Mammary epithelial cell (primary cell): ENCODE measurements at places on chromosomes 6 and 20. TPM values are rescaled to one million over a fixed set of nuclear protein-coding genes. Genes with fewer than 3 reads are reported as not detected.

DNA sequence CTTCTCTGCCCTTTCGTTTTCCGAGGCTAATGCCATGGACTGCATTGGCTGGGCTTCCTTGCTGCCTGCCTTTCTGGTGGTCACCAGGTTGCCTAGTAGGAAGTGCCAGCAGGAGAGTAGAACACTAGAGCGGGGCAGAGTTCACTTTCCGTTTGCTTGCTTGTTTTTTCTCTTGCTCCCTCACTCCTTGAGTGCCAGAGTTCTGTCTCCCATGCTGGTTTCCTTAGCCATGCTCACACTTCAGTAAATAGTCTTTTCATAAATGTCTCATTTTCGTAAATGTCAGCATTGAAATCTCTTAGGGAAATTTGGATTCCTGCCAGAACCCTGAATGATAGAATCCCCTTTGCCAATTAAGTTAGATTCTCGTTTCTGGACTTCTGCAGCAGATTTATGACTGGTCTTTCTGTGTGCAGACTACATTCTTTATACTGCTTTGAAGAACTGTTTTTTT is 63.9 kb downstream of the FAM83B start:
- no peak for DNase-seq

MEI4 gene
- not detected for total RNA-seq

- DNase-seq, result no peak
Measured at GRCh38 chr6:112233847-112234246, 20.5 kb downstream of the LAMA4 start.

GRCh38 chr6:14272737-14273085 is 155.1 kb downstream of the CD83 start:
- DNase-seq, result no peak

GRCh38 chr6:7048894-7049293 is 58.9 kb upstream of the RREB1 start:
- no peak for DNase-seq

DNA sequence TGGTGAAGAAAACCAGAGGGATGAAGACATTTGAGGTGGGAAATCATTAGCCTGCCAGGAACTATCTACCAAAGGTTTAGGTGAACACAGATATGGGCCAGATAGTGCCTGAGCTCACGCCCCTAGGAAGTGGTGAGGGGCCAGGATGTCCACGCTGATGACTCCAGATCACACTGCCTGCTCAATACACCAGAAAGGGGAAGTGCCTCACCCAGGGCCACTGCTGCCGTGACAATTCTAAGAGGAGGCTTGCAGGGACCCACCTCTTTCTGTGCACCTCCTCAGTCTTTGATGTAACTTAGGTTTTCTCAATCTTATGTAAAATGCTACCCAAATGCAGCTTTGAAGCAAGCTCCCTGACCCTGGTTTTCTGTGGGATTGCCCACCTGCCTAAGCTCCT is 5.4 kb upstream of the RAB44 start:
- no peak for DNase-seq

DNA sequence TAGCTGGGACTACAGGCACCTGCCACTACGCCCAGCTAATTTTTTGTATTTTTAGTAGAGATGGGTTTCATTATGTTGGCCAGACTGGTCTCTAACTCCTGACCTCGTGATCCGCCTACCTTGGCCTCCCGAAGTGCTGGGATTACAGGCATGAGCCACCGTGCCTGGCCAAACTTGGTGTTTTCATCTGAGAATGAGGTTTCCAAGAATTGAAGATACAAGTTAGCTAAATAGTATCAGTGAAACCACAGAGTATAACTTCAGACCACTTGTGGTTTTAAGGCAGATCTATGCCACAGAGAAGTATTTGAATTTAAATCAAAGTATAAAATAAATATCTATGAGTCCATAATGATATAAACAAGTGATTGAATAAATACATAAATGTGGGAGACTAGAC is 70.1 kb downstream of the SLC16A10 start:
- no peak for DNase-seq

- DNase-seq, result no peak
Measured at GRCh38 chr6:136784271-136784664, 8.0 kb downstream of the MAP3K5 start.

SRSF12 gene
- 3.8 TPM for total RNA-seq

ULBP1 gene
- 23.5 TPM for total RNA-seq

- no peak for DNase-seq
Measured at GRCh38 chr6:19204445-19204844, 632.7 kb upstream of the ID4 start.

DDAH2 gene
- total RNA-seq, result 27.7 TPM

- DNase-seq, result no peak
Measured at GRCh38 chr20:23164176-23164601, 78.1 kb upstream of the CD93 start.
